ENCODE measurements at places on chromosomes 1 and 21.
A peak's percentile ranks its signal among the peaks of the same experiment; 100 is the strongest.

DNA sequence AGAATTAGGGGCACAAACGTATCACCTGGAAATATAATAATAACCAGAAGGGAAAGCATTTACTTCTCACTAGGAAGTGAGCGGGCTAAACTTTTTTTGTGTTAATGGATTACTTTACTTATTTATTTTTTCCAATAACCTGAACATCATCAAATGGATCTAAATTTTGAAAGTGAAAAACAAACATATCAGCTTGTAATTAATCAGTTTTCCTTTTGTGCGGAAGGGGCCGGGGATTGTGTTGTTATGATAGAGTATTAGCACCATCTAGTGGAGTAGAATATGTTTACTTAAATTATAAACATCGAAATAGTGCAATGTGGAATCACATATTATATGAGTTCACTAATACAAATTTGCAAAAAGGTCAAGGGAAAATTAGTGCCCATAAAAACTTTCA lies 9.0 kb downstream of the CFH start:
- no peak for DNase-seq

DNA sequence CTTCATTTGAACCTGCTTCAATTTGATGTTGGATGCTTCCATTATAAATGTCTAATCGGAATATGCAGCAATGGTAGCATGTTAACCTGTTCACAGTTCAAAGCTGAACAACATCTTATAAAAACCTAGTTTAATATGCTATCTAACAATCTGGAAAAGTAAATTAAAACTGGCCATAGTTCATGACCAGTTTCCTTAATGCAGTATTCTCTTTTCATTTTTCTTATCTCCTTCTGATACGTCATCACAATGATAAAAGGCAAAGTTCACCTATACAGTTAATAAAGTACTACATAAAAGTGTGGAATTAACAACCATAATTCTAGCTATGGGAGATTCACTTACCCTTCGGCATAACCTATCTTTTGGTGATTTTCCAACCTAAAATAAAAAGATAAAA lies 65.1 kb downstream of the IARS2 start:
- DNase-seq: no peak

GRCh38 chr1:87367549-87367948 lies 38.9 kb downstream of the LMO4 start:
- no peak for DNase-seq

DNA sequence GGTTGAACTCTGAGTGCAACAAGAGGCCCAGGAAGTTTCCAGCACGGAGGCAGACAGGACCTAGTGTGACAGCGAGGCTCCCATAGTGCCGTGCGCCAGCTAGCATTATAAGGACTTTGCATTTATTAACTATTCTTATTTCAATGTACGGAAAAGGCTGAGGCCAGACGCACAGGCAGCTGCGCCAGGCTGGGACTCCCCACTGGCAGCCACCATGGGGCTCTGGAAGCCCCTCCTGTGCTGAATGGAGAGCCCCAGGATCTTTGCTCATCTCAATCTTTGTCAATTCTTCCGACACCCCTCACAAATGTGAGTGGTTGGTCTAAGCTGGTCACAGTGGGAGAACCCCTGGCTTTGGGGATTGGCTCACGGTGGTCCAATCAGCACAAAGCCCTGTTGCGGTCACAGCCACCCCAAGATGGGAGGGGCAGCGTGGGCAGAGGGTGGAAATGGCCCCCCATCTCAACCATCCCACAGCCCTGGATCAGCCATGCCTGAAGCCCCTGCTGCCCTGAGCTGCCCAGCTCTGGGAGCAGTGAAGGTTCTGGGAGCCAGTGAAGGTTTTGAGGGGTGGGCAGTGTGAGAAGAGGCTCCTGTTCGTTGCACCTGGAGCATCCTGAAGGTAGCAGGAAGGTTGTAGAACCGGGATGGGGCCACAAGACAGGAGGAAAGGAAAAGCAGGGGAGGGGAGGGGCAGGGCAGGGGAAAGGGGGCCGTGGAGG lies 59.5 kb upstream of the ADARB1 start:
- no peak for DNase-seq

DNA sequence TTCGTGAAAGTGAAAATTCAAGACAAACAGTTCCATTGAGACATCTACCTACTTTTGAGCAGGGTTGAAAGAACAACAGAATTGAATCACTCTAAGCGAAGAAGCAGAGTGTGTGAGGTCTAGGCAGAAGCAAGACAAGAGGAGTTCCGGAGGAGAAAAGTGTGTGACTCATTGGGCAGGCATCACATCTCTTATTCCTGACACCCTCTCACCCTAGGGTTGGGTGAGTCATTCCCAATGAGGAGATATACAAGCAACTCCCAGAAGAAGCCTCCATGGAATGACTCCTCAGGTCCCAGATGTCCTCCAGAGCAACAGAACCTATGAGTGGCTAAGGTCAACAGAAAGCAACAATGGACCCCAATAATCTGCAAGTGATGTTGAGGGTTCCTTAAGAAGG lies 138.1 kb downstream of the TPR start:
- peak; percentile 77 for DNase-seq

DNA sequence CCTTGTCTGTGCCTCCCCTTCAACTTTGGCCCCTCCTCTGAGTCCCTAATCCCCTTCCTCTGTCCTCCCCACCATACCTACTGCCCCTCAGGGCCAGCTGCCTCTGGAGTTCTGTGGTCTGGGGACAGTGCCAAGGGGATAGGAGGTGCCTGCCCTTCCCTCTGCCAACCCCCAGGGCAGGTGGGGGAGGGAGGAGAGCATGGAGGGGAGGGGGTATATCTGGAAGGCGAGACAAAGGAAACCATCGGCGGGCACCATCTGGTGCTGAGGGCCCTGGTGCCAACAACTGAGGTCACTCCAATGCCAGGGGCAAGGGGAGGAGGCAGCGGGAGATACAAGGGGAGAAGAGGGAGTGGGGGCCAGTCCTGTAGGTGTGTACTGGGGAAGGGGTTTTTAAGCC lies 9.6 kb downstream of the RAB25 start:
- DNase-seq: no peak

- no peak for DNase-seq
These were observed 1.5 kb upstream of the ARHGEF11 start for GRCh38 chr1:157047062-157047410.

GRCh38 chr1:173682184-173682583 lies 12.5 kb upstream of the ANKRD45 start:
- DNase-seq: no peak

GRCh38 chr1:206563367-206564207 lies 48.7 kb downstream of the EIF2D start:
- no peak for DNase-seq

Data from SW 1271 (cell line).